ENCODE measurements at places on chromosomes 11 and 22.

GRCh38 chr11:79157738-79158137, 283.1 kb downstream of the TENM4 start:
- DNase-seq = no peak

GRCh38 chr11:109267293-109268095, 154.5 kb upstream of the C11orf87 start:
- no peak for DNase-seq

- peak; percentile 89 for DNase-seq
Observed at GRCh38 chr11:503179-503981, 3.7 kb downstream of the RNH1 start.

DNA sequence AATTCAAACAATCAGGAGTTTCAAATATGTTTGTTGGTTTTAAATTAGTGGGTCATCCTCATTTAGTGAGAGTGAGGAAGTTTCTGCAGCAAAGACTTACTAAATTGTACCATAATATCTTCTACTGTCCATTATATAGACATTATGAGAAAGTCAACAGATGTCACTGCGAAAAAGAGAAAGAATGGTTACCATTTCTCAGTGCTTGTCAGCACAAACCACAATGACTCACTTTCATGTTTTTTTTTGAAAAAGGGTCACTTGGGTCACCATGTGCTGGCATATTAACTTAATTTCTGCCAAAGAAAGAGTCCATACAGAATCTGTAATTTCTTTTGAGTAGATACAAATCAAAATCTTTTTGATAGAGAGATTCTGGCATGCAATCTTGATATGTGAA, 924.6 kb upstream of the FAT3 start:
- no peak for DNase-seq

GRCh38 chr11:95845167-95845566, 54.9 kb downstream of the CEP57 start:
- DNase-seq = no peak

DNA sequence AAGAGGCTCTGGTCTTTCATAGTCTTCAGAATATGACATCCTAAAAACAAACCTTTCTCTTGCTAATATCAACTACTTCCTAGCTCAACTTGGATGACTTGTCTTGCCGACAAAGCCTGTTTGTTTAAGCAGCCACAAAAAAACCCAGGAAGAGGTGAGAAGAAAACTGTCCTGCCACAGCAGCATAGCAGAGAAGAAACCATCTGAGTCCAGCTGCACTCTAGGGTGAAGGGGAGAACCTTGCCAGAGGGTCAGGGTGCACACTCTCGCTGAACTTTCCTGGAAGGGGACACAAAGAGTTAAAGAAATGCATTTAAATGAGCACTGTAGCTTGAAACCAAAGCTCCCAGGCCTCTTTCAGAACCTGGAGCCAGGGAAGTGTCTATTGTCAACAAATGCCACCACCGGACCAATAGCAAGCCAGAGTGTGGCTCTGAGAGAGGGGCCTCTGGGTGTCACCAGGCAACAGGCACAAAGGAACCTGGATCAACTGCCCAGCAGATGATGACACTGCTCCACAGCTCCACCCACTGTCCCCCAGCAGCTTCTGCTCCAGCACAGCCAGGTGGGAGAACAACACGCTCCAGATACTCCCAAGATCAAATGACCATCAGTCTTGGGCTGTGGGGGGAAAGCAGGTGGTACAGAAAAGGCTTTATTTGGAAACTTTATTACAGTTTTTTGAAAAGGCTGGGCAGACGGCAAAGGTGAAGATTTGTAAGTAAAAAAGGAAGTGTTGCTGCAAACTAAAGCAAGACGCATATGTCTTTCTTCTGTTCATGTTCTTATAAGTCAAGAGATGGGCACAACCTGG, 105.7 kb downstream of the RASSF10 start:
- no peak for DNase-seq

- no peak for DNase-seq
Observed at GRCh38 chr11:103257360-103257759, 148.1 kb downstream of the DYNC2H1 start.

- no peak for DNase-seq
Observed at GRCh38 chr11:120184946-120185705, 25.7 kb upstream of the OAF start.

- DNase-seq = peak; percentile 69
Observed at GRCh38 chr11:110349138-110349996, 53.0 kb upstream of the RDX start.

DNA sequence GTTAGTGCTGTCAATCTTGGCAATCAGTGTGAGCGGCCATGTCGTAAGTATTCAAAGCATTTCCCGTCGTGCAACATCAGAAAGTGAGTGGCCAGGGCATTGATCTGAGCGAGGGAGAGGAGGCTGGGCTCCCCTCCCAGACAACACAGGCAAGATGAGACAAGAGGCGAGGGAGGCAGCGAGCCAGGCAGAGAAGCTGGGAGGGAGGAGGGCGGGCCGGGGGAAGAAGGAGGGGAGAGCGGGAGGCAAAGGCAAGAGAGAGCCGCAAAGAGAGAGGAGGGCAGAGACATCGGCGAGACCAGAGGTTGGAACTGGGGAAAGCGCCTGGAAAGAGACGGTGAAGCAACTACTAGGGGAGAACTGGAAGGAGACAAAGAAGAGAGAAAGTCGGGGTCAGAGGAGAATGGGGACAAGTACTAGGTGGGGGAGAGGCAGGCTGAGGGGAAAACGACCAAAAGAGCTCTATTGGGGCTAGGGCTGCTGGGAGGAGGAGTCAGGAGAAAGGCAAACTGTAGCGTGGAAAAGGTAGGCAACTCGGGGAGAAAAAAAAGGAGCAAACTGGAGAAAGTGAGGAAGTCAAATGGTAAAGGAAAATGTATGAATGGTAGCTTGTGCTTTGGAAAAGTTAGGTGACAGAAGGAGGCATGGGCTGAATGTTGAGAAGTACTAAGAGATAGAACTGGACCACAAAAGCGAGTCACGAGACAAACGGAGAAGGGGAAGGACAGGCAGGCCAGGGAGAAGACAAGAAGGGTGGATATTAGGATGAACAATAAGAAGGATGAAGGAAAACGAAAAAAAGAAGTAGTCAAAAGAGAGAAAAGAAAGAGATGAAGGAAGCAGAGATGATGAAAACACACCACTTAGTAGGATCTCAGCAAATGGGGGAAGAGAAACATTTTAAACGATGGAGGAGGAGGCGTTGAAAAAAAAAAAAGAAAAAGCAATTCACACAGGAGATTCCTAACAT, 130.5 kb upstream of the C11orf58 start:
- no peak for DNase-seq

GRCh38 chr11:15662285-15662684, 547.6 kb downstream of the INSC start:
- no peak for DNase-seq

DNA sequence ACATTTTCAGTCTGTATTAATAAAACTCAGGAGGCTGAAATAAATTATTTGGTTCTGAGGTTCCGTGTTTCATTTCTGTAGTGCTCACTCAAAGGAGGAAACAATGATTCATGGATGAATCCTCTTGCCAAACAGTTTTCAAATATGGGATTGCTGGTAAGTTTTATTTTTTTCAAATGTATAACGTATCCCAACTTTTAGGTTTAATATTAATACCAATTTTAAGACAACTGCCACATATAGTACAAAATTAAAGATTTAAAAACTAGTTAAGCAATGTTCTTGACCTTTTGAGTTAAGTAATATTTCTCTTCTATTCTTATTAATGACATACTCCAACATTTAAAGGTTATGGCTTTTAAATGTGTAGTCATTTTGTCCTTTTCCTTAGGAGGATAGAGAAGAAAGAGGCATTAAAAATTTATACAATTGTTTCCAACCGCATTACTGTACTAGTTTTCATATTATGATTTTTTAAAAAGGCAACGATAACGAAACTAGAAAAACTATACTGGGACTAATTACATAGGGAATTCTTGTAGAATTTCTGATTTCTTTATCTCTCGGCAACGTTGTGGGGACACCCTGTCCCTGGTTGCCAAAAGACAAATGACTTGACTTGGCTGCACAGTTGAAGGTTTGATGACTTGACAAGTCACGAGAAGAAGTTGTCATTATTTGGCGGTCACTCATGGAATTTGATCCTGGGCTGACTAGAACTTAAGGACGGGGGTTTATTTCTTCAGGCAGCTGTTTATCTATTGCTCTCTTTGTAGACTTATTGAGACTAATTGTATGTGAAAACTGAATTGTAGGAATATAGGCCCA, 69.1 kb upstream of the ADSL start:
- DNase-seq = peak; percentile 57

GRCh38 chr11:65502274-65502554, 3.4 kb downstream of the MALAT1 start:
- DNase-seq = peak; percentile 11

GRCh38 chr22:47062126-47062525, 299.7 kb downstream of the TBC1D22A start:
- DNase-seq = no peak

All from inflammatory macrophage treated with lipopolysaccharide for 1 hour (primary cell).